ENCODE measurements at places on chromosomes 11 and 22.

DNA sequence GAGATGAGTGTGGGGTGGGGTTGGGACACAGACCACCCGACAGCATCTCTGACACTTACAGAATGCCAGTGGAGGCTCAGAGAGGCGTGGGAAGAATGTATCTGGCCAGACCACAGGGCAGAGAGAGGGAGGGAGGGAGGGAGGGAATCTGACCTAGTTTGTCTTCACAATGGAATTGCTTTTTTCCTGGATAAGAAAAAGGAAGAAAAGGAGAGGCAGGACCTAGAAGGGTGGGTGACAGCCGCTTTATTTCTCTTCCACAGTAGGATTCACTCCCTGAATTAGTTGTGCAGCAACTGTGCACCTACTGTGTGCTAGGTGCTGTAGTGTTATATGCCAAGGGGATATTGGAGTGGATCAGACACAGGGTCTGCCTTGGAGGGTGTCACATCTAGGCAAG, 3.7 kb downstream of the KCNK4 start:
- DNase-seq = no peak

DNA sequence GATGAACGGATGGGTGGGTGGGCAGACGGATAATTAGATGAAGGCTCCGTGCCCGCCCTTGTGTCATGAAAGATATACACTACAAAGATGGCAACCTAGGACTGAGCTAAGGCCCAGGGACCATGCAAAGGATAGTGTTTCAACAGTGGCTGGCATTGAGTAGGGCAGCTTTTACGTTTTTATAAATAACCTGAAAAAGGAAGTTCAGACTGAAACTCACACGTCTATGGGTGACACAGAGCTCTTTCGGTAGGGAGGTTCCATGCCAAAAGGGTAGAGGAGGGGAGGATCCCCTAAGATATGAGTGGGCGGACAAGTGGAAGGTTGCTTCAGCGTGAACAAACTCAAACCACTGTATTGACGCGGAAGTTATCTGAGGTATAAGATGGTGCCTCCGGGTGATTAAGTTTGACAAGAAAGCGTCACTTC, 90.5 kb downstream of the UBASH3B start:
- DNase-seq = no peak

DNA sequence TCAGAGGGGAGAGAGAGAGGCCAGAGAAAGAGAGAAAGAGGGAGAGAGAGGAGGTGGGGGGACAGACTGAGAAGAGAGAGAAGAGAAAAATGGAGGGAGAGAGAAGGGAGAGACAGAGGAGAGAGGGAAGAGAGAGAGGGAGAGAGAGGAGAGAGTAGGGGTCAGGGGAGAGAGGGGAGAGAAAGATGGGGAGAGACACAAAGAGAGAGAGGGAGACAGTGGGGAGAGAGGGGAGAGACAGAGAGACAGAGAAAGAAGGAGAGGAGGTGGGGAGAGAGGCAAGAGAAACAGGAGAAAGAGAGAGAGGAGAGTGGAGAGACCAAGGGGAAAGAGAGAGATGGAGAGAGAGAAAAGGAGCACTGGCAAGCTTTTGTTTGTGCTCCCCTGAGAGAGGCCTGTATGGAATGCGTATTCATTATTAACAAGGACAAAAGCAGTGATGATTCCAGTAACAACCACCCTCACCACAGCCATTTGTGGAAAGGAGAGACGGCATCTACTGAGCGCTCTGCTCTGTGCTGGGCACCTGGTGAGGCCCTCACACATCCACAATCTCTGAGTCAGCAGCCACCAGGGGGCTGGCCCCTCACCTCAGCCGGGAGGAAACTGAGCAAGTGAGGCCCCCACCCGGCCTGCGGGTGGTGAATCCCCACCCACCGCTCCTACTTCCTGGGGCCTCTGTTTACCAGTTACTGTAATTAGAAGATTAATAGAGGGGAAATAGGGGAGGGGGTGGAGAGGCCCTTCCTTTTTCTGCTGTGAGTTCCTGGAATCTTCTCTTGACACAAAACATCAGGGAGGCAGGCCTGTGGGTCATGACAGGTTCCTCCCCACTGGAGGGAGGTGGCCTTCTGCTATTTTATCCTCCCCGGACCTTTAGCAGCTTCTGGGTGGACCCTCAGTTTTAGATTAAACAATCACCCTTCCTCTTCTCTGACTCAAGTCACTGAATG, 14.6 kb upstream of the MIAT start:
- no peak for DNase-seq

GRCh38 chr11:128691802-128692752, 1.8 kb upstream of the FLI1 start:
- no peak for DNase-seq

DNA sequence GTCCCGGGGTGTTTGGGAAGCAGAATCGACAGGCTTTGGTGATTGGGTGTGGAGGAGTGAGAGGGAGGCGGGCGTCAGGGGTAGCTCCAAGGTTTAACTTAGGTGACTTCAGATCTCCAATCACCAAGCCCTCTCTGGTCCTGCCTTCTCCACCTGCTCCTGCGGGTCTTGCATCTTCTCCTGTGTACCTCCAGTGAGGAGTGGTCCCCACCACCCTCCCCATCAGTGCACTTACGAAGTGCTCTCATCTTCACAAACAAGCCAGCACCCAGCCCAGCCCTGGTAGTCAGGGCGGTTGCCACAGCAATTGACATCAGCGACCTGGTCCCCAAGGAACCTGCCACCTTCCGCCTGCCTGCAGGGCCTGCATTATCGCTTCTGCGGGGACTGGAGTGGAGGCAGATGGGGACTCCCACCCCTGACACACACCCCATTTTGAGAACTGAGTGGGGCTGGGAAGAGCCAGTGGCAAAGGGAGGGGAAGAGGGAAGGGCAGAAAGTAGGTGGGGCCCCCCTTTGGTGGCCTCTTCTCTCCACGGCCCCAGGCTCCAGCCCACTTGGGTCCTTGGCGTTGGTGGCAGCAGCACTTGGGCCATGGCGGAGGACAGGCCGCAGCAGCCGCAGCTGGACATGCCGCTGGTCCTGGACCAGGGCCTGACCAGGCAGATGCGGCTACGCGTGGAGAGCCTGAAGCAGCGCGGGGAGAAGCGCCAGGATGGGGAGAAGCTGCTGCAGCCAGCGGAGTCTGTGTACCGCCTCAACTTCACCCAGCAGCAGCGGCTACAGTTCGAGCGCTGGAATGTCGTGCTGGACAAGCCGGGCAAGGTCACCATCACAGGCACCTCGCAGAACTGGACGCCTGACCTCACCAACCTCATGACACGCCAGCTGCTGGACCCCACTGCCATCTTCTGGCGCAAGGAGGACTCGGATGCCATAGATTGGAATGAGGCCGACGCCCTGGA, at the start of gene OMP:
OMP (plus strand) TSS at position 595 of the 965 bp plus-strand sequence; CDS start at position 595, 0 bp downstream.
- no peak for DNase-seq

DNA sequence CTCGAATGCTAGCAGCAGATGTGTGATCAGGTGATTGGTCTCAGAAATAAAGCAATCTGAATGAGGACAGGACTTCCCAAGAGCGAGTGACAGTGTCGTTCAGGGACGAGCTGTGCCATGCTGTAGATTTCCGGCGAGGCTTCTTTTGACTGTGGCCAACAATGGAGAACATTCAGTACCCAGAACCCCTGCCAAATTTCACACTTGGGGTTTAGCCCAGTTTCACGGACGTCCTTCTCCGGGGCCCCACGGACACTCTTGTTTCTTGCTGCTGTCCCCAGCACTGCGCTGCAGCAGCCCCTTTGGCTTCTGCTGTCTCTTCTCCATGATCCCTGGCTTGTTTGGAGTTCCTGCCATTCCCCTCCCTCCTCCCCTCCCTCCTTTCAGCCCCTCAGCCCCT, 115.1 kb upstream of the GRAMD1B start:
- no peak for DNase-seq

- no peak for DNase-seq
Observed at GRCh38 chr11:110428956-110429730, 605 bp upstream of the FDX1 start.

DNA sequence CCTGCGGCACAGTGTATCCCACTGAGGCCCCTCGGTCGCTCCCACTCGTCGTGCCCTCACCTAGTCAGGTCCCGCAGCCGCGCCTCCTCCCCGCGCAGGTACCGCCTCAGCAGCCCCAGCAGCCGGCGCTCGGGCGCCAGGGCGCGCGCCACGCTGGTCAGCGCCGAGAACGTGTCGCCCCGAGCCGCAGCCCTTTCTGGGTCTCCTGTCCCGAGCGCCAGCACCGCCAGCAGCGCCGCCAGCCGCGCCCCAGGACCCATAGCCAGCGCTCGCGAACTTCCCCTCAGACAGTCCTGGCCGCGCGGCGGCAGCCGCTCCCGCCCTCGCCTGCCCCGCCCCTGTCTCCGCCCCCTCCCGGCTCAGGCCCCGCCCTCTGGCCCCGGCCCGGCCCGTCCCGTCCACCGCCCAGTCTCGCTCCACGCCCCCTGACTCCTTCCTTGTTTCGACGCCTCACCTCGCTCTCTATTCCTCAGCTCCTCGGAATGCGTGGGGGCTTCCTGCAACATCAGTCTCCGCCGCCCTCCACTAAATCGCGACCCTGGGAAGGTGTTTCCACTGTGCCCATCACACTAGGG, at the start of gene P4HA3:
P4HA3 (minus strand) TSS at position 289 of the 575 bp plus-strand sequence; CDS start at position 260, 29 bp downstream.
- DNase-seq = no peak

DNA sequence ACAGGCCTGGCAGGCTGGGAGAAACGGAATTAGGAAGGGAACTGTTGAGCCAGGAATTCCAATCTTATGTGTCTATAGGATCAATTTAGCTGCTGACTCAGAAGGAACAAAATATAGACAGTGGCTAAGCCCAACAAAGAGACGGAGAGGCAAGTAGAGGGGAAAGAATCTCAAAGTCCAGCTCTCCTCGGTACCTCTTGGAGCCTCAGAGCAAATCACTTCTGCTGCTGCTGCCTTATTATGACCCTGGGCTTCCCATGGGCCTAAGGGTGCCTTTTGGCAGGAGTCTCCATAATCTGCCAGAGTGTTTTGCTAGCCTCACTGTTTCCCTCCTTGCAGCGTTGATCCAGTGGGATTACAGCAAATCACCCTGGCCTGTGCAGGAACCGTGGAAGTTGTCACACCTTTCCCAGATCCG, 31.7 kb downstream of the PAX6 start:
- DNase-seq = peak; percentile 51

DNA sequence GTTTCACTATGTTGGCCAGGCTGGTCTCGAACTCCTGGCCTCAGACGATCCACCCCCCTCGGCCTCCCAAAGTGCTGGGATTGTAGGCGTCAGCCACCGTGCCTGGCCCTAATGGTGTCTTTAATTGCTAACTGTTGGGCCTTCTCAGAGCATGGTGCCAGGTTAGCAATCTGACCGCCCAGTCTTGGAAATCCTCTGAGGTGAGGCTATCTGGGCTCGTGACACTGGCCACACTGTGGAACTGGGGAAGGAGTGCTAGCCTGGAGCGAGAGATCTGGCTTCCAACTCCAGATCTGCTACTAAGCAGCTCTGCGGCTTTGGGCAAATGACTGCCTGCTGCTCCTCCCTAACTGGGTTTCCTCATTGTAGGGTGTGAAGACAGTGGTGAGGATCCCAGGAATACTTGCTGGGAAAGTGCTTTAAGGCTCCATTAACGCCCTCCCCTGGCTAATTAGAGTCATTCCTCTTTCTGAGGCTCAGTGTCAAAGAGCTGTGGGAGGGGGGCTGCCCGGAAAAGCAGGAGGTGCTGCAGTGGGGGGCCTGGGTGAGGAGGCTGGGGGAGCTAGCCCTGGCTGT, 35.4 kb downstream of the CHRDL2 start:
- no peak for DNase-seq

GRCh38 chr11:69374110-69374945, 80.4 kb downstream of the MYEOV start:
- no peak for DNase-seq

- DNase-seq = no peak
Observed at GRCh38 chr11:112485280-112485679, 224.6 kb upstream of the PLET1 start.

DNA sequence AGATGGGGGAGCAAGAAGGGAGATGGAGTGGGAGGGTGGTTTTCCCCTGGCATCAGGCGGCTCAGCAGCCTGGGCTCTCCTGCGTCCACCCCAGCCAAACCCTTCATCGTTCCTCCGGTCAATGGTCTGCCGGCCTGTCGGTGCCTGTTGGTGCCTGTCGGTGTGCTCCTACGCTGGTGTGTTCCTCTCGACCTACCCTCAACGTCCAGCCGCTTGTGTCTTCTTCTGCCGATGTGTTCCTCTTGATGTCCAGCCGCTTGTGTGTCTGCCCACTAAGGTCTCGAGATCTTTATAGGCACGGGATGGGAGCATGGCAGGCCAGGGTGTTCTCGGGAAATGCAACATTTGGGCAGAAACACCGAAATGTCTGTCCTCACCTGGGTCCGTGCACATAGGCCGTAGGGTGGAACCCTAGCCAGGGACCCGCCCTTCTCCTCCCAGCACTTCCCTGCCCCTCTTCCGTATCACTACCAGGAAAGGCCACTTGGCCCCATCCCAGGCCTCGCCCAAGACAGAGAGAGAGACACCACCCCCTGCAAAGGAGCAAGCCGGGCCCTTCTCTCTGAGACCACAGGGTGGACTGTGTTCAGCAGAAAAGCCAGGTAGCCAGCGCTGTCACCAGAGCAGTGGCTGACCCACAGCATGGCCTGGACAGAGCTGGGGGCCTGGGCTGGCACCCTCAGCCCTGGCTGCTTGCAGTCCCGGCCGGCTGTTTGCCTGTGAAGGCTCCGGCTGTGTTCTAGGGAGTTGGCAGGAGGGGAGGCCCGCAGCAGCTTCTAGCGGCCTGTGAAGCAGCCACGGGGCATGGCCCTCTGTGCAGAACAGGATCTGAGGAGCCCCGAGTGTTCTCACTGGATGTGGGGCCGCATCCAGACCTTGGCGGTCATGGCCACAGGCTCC, 61.6 kb upstream of the KCNQ1OT1 start:
- no peak for DNase-seq

- peak; percentile 76 for DNase-seq
Observed at GRCh38 chr22:24156913-24157821, 24.1 kb upstream of the SUSD2 start.

DNA sequence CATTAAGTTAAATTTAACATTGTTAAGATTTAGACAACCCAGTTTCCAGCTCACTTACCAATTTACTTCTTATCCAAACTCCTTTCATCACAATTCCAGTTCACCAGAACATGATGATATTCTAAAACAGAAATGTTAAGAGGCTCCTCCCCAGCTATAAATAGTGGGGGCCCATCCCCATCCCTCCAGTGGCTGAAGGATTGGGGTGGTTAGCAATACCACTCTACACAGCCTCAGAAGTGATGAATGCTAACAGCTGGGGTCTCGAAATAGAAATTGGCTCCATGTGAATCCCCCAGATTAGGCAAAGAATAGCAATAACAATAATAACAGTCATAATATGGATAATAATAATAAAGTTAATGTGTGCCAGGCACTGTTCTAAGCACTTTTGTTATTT, 97.9 kb upstream of the NCAM1 start:
- DNase-seq = no peak

GRCh38 chr11:102322560-102322959, 5.3 kb downstream of the BIRC3 start:
- DNase-seq = no peak

DNA sequence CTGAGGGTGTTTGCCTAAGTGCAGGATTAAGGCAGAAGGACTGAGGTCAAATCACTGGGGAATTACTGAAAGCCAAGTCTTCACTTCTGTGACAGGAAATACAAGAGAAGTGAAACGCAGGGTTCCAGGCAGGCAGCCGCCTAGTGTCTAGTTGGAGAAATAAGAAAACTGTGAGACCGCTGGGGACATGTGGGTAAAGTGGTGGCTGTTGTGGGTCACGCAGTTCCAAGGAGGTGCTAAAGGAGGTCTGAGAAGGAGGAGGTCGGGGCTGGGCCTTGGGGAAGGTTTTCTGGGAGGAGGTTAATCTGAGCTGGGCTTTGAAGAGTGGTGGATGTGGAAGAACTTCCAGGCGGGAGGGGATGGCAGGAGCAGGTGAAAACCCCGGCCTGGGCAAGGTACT, 11.2 kb downstream of the MCM5 start:
- no peak for DNase-seq

Data from umbilical cord (tissue), 2 donors.